Bronchial epithelial cell (primary cell): ENCODE measurements at places on chromosomes 6 and 20.
A peak's percentile ranks its signal among the peaks of the same experiment; 100 is the strongest.

- peak; percentile 47 for DNase-seq
Measured at GRCh38 chr6:28537509-28538140, 11.9 kb downstream of the GPX5 start.

DNA sequence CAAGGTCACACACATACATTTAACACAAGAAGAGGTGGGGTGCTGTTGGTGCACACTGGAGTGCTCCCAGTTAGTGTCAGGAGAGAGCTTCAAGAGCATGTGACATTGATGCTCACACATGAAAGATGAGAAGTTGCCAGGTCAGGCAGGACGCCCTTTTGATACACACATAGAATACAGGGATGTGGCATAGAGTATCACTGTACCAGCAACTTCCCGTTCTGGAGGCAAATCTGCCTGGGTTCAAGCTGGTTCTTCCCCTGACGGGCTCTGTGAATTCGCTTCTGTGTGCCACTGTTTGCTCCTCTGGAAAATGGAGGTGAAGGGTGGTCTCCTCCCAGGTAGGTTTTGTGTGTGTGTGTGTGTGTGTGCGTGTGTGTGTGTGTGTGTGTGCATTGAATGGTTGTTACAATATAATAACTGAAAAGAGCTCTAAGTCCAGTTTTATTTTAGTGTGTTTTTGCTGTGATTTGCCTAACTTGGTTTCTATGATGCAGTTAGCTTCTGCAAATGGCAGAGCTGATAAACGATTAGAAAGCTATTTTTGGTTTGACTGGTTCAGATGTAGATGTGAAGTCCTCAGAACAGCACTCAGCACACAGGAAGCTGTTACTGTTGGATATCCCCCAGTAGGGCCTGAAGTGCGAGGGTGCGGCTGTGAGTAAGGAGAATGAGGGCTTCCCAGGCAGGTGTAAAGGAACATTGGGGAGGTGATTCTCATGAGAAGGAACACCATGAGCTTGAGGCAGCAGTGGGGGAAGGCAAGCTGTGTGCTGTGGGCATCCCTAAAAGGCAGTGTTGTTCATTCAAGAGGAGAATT lies 53.4 kb downstream of the HIVEP1 start:
- no peak for DNase-seq

- DNase-seq = no peak
Measured at GRCh38 chr6:56517155-56517745, 125.4 kb downstream of the DST start.

GRCh38 chr20:34724172-34724571 lies 20.0 kb downstream of the TP53INP2 start:
- DNase-seq = no peak

GRCh38 chr6:3893917-3894316 lies 44.7 kb downstream of the FAM50B start:
- DNase-seq = no peak

DNA sequence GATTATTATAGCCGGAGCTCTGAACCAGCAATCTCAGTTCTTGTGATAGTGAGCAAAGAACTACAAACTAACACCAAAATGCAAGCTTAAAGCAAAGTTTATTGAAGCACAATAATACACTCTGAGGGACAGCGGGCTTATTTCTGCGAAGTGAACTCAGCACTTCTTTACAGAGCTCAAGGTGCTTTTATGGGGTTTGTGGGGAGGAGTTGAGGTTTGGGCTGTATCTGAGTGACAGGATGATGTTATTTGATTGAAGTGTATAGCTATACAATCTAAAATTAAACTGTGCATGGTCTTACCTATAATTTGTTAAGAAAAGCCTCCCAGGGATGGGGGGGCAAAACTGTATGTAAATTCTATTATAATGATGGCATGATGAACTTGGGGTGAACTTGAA lies 1.0 kb upstream of the HFE start:
- DNase-seq = no peak

DNA sequence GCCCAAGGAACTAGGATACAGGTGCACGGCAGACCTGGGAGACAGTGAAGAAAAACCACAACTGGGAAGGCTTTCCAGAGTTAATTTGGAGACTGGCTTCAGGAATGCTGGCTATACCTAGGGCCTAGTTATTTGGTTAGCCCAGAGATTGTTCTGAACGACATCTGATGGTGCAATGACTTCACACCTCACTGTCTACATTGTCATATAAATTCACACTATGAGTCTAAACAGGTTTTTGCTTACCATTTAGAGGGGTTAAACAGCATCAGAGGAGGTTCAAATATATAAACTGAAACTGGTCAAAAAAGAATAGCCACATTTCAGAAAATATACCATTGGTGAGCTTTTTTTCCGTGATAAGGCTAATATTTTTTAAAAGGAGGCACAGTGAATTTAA lies 16.7 kb downstream of the UBE2V1 start:
- no peak for DNase-seq

DNA sequence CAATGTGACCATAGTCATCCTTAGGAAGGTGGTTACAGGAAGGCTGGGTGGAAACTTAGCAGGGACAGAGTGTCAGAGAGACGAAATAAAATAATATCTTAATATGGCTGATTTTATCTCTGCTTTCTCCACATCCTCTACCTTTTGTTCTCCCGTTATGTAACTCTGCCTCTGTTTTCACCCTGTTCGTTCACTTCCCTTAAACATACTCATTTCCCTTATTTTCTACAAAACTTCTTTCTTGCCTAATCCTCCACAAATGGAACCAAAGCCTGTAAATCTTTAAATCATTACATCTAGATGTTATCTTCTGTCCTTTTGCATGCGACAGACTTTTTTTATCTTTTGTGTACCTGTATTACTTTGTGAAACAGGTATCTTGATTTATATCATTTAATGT lies 23.3 kb upstream of the CRIP3 start:
- DNase-seq = no peak

GRCh38 chr6:53359843-53360092 lies 11.0 kb upstream of the ELOVL5 start:
- peak; percentile 51 for DNase-seq

GRCh38 chr6:170212051-170212756 lies 78.7 kb downstream of the DLL1 start:
- no peak for DNase-seq

GRCh38 chr6:75202676-75203131 lies 3.1 kb downstream of the COL12A1 start:
- no peak for DNase-seq
